ENCODE measurements at places on chromosomes 1 and 21.

- DNase-seq: no peak
Observed at GRCh38 chr1:37052120-37052519, 17.8 kb upstream of the GRIK3 start.

DNA sequence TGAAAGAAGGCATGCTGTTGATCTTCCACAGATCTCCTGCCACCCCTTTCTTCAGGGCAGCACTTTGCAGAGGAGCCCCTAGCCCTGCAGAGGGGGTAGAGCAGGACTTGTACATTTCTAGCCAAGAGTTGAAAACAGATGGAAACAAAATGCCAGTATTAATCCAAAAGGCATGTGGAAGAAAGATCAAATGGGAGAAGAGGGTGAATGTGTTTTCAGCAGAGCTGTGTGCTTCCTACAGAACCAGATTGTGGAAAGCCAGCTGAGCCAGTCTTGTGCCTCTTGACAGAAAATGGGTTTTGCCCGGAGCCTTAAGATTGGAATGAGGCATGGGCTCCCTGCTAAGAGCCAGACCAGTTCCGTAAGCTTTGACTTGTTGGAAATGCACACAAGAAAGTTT, 105.2 kb upstream of the TSPAN2 start:
- DNase-seq: no peak

DNA sequence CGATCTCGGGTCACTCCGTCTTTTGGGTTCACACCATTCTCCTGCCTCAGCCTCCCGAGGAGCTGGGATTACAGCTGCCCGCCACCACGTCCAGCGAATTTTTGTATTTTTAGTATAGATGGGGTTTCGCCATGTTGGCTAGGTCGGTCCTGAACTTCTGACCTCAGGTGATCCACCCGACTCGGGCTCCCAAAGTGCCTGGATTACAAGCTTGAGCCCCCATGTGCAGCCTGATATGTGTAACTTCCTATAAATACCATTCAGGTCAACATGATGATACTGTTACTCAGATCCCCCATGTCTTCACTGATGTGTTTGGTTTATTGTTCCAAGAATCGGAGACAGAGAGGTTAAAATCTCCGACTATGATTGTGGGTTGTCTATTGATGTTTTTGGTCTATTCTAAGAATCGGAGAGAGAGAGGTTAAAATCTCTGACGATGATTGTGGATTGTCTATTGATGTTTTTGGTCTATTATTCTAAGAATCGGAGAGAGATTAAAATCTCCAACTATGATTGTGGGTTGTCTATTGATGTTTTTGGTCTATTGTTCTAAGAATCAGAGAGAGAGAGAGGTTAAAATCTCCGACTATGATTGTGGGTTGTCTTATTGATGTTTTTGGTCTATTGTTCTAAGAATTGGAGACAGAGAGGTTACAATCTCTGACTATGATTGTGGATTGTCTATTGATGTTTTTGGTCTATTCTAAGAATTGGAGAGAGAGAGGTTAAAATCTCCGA, 17.0 kb downstream of the C1orf159 start:
- DNase-seq: no peak

- no peak for DNase-seq
Observed at GRCh38 chr1:229396585-229397206, 37.2 kb downstream of the ACTA1 start.
